ENCODE measurements at places on chromosomes 13 and 19.
A peak's percentile ranks its signal among the peaks of the same experiment; 100 is the strongest.

- peak; percentile 56 for DNase-seq
Measured at GRCh38 chr19:17718947-17719711, at the start of gene MAP1S. TSS of gene MAP1S (plus strand) at chr19:17719480. CDS start at chr19:17719503, 23 bp downstream.

DNA sequence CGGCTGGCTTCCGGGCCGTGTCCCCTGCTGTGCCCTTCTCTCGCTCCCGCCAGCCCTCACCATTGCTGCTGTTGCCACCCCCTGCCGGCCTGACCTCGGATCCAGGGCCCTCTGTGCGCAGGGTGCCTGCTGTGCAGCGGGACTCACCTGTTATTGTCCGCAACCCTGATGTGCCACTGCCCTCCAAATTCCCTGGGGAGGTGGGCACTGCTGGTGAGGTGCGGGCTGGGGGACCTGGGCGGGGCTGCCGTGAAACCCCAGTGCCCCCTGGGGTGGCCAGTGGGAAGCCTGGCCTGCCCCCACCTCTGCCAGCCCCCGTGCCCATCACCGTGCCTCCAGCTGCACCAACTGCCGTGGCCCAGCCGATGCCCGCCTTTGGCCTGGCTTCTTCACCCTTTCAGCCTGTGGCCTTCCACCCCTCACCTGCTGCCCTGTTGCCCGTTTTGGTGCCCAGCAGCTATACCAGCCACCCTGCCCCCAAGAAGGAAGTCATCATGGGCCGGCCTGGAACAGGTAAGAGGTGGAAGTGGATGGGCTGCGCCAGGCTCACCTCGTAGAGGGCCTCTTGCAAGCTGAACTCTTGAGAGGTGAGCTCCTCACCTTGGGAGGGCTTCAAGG lies 5.1 kb downstream of the CIC start:
- DNase-seq = no peak

GRCh38 chr13:25649001-25649633 lies 277.3 kb downstream of the ATP8A2 start:
- DNase-seq = no peak

GRCh38 chr13:102392481-102393209 lies 9.2 kb downstream of the FGF14 start:
- no peak for DNase-seq

DNA sequence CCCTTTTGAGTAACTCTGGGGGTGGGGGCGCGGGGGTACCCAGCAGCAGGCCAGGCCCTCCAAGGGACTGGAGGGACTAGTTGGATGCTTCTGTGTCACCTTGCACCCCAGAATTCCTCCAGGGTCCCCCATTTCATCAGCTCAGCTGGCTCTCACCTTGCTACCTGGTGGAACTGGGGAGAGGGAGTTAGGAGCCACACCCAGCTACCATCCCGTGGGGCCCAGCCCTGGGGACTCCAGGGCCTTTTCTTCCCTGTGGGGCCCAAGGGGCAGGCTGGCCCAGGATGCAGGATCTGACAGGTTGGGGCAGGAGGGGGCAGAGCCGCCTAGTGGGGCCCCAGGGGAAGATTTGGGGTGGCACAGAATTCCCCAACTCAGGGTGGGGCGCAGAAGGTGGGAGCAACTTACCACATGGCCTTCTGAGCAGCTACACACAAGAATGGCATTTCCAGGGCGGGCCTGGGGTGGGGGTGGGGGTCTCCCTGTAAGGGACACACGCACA lies 32.8 kb upstream of the NANOS3 start:
- no peak for DNase-seq

- no peak for DNase-seq
Measured at GRCh38 chr19:18765224-18765623, 25.9 kb downstream of the COMP start.

DNA sequence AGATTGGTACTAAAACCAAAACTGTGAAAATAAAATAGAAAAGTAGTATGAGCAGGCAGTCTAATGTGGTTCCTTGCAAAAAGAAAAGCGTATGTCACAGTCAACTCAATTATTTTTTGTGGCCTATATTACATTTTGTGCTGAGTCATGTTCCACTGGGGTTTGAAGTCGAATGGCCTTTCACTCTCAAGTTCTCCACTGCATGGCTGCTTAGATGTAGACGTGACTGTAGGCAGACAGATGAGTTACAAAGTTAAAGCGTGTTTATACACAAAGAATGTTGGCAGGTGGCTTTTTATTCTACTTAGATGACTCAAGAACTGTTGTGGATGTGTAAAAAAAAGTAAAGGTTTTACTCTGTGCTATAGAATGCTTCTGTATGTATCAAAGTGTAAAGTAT lies 133.9 kb downstream of the SLITRK6 start:
- no peak for DNase-seq

DNA sequence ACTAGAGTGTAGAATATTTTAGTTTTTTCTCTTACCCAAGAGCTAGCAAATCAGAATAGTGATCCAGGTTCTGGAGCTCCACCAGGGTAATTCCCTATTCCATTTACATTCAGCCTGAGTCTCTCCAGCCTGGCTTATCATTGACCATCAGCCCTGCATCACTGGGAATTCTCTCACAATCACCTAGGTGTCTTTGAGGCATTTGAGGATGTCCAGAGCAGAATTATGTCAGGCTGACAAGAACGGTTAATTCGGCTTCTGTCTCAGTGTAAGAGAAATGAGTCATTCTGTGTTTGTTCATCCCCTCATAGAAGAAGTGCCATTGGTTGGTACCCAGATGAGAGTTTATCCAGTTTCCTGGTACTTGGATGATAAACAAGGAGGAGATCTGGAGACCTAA lies 180.5 kb downstream of the ZNF737 start:
- DNase-seq = no peak

DNA sequence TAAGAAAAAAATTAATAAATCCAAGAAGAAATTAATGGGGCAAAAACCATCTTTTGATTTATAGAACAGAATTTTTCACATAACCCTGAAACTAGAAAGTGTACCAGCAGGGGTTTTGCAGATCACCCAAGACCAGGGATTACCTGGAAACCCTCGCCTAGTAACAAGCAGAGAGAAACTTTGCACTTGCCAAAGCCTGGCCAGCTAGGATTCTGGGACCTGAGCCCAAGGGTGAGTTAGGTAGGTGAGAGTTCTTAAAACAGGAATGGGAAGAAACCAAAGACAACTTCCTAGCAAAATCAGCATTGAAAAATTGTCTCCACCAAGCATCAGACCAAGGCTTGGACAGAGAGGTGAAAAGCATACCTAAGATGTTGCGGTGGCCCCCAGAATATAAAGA lies 247.0 kb upstream of the NBEA start:
- no peak for DNase-seq

DNA sequence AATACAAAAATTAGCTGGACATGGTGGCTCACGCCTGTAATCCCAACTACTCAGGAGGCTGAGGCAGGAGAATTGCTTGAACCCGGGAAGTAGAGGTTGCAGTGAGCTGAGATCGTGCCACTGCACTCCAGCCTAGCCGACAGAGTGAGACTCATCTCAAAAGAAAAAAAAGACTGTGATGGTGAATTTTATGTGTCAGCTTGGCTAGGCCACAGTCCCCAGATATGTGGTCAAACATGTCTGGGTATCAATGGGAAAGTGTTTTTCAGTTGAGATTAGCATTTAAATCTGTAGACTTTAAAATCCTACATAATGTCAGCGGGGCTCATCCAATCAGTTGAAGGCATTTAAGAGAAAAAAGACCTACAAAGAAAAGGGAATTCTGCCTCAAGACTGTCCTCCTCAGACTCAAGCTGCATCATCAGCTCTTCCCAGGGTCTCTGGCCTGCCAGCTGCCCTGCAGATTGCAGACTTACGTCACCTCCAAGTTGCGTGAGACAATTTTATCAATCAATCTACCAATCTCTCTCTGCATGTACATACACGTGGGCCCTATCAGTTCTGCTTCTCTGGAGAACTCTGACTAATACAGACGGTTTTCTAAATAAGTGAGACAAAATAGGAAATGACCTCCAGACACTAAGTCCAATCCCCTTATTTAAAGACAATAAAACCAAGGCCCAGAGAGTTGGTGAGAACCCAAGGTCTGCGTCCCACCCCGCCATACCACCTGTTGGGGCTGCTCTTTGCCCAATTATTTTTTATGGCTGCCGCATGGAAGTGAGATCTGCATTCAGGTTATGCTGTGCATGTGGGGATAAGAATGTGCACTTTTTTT lies 99.2 kb downstream of the ABCC4 start:
- DNase-seq = no peak

DNA sequence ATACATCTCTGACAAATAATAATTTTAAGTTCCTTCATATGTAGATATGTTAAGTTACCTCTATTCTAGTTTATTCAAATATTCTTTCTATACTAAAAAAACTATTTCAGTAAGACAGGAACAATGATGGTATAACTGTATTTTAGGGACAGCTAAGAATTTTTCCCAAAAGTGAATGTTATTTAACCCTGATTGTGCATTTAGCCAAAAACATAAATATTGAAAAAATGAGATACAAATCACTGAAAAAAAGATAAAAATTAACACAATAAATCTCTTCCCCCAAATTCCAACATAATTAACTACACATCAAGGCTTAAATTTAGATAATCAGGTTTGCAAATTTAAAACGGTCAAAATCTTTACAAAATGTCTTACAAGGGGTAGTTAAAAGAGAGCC lies 58.1 kb downstream of the KCNRG start:
- no peak for DNase-seq

GRCh38 chr19:38250821-38251563 lies 5.2 kb downstream of the PPP1R14A start:
- no peak for DNase-seq

GRCh38 chr19:2044709-2045500 lies 6.1 kb downstream of the MKNK2 start:
- no peak for DNase-seq

GRCh38 chr19:52689843-52690368 lies 44.9 kb downstream of the ZNF611 start:
- peak; percentile 17 for DNase-seq

DNA sequence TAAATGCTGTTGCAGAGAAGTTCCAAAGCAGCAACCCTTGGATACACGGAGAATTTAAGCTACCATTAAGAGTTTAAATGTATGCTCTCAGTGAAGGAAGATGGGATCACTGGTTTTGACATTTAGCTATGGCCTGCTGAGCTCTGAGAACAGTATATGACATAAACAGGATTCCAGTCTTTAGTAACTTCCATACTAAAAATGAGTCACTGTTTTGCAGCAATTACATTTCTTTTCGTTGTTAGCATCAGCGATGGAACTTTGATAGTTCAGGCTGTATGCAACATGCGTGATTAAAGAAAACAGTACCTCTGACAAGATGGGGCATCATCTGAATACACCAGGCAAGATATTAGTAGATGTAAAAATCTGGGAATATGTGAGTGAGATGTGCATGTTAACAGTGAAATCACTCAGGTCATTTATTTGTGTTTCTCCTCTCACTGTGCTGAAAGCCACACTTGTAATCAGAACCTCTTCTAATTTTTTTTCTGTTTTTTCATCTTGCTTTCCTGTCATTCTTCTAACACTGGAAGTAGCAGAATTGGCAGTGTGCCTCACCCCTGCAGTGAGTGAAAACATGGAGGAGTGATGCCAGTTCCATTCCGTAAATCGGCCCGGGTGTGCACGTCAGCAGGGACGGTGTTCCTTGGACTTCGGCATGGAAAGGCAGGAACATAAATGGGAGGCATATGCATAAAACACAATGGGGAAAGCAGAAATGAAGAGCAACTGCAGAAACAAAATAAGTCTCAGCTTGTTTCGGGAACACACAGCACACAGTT lies 361.5 kb downstream of the OXGR1 start:
- no peak for DNase-seq

GRCh38 chr13:26458196-26458749 lies 99.2 kb upstream of the WASF3 start:
- DNase-seq = no peak

DNA sequence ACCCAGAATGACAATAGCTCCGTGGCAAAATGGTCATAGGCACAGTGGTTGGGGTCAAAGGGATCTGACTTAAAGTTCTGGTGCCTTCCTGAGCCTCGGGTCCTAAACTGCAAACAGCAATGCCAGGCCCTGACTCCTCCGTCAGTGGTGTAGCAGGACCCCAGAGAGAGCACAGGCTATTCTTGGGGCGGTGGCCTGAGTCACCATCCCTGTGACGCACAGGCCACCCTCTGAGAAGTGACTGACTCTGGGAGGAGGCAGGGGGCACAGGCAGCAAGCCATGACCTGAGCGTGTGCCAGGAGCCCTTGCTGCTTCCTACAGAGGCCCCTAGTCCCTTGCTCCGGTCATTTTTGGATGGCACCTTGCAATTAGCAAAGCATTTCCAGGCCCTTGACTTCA lies 18.7 kb downstream of the PLVAP start:
- DNase-seq = no peak

DNA sequence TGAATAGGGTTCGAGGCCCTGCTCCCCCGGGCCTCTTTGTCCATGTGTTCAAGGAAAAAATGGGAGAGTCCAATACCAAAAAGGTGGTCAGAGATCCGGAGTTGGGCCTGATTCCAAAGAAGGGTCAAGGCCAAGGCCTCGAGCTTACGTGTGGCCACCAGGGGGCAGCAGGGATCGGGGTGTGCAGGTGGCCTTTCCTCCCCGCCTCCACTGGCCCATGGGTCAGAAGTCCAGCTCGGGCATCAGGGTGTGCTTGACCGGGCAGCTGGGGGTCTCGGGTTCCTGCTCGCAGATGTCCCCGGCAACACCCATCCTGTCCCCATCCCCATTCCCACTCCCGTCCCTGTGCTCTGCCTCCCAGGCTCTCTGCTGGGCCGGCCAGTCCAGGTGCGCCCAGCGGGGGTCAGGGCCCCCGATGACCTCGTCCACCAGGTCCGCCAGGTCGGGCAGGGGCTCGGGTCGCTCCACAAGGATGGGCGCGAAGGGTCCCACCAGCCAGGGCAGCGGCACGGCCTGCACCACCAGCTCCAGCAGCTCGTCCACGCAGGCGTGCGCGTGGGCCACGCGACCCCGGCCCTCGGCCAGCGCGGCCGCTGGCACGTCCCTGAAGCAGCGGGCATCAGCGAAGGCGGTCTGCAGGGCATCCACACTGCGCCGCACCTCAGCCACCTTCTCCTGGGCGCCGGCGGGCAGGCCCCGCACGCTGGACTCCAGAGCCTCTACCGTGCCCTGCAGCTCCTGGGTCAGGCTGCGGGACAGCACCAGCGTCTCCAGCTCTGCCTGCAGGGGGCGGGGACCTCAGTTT lies 5.2 kb upstream of the PLIN4 start:
- DNase-seq = no peak

DNA sequence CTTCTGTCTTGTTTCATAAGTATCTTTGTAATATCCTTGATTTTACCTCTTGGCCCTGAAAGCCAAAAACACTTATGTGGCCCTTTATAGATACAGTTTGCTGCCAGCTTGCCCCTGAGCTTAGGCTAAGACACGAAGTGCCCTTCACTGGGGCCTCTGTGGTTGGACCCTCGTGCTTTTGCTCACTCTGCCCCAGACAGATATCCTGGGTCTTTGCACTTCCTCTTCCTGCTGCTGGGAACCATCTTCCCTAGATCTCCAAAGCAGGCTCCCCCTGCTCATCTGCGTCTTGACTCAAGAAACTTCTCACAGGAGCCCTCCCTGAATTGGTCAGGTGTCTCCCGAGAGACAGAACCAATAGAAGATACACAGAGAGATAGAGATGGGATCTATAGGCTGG lies 2.0 kb upstream of the TNFSF14 start:
- no peak for DNase-seq

All from stimulated activated naive B cell treated with anti-CD40 and anti-IgM and Interleukin-4, amounts not matched to agents 10 μg/mL and 1 μg/mL and 100 μg/mL, for 72 hours (primary cell).